ENCODE measurements at places on chromosomes 6 and 20.

- DNase-seq = no peak
These were observed 8.9 kb upstream of the MLN start for GRCh38 chr6:33812669-33813068.

- no peak for DNase-seq
These were observed 14.1 kb downstream of the FKBP5 start for GRCh38 chr6:35674594-35674993.

DNA sequence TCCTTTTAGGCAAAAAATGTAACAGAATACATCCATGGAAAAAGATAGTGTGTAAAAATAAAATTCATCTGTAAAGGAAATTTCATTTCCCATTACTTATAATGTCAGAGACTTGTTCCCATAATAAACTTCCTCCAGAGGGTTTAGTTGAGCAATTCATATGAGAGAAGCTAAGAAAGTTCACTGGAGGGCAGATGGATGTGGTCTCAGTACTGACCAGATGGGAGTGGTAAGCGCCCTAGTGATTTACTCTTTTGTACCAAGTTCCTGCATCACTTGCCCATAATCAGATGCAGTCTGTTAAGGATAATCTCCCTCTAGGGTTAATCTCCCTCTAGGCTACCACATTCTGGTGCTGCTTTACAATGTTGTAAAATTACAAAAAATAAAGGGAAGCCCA lies 61.7 kb downstream of the ESF1 start:
- DNase-seq = no peak

- DNase-seq = no peak
These were observed 106.2 kb upstream of the NRSN1 start for GRCh38 chr6:24019830-24020229.

DNA sequence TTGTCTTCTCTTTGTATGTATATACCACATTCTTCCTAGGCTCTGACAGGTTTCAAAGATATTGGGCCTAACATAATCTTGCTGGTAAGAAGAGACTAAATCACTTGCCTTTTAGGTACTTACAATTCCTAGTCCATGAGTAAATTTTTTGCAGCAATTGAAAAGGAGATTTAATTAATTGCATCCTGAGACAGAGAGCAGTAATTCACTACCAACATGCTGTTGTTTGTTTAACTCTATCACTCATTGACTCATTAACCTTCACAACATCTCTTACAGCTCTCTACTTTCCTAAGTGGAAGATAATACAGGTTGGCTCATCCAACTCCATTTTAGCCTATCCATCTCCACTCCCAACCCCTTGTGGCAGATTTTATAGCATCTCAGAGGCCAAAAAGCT lies 280.4 kb downstream of the ALDH8A1 start:
- no peak for DNase-seq

- DNase-seq = no peak
These were observed 339.0 kb downstream of the TPBG start for GRCh38 chr6:82702574-82702973.

DNA sequence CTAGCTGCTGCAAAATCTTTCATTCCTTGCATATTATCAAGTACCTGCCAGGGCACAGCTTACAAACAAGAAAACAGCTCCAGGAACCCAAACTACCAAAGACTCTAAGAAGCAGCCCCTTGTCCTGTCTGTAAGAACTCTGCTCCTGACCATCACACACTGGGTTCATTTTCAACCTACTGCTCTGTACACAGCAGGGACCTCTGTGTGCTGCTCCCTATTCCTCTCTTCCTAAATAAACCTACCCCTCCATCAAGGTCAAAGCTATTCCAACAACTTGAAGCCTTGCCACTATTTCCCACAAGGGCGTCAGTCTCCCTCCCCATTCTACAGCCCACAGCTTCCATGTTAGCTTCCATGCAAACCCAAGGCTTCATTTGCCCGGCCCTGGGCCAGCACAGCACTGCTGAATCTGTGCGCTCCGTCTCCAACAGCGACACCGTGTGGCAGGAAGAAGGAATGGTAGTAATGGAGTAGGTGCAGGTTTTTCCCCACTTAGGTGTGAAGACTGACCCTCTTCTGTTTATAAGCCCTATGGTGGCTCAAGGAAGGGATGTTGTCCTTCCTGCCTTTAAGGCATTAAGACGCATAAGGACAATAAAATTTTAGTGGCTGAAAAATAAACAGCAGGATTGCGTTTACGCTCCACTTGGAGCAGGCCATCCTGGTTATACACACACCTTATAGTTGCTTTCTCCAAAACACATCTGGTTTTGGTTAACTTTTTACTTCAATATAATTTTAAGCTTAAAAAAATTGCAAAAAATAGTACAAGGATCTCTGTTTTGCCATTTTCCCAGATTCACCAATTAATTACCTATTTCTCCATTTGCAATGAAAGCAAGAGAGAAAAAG lies 115.2 kb upstream of the NXT1 start:
- DNase-seq = no peak

DNA sequence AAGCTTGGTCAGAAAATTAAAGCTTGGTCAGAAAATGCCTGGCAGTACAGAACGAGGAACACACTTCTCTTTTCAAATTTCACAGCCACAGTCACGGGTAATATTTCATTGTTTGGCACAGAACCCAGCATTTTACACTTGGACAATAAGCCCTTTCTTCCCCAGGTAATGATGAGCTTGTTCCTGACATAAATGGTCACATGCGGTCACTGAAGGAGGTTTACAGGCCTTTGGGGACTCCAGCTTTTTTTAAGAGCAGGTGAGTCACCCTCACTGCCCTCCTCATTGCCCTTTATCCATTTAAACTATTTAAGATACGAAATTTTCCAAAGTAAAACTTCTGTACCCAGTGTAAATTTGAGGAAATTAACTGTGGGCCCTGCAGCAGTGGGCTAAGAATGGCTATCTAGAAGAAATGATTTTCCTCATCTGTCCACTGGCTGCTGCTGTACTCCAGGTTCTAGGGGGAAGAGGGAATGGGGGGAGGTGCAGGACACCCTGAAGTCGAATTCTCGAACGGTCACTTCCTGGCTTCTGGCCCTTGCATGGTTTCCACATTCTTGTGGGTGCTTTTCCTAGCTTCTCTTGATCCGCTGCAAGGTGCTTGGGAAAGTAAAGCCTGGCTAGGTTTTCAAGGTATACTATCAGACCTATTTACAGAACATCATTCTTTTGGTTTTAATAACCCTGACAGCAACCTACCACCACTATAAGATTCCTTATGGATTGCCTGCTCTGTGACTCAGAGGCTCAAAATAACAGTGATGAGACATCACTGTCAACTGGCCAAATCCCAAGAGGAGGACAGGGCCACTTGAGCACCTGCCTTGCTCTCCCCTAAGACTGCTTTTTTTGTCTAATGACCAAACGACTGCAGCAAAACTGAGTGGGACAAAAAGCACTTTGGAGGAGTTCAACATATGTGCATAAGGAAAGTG lies 75.8 kb downstream of the PREP start:
- no peak for DNase-seq

- no peak for DNase-seq
These were observed 211.0 kb downstream of the WDR27 start for GRCh38 chr6:169490830-169491229.

DNA sequence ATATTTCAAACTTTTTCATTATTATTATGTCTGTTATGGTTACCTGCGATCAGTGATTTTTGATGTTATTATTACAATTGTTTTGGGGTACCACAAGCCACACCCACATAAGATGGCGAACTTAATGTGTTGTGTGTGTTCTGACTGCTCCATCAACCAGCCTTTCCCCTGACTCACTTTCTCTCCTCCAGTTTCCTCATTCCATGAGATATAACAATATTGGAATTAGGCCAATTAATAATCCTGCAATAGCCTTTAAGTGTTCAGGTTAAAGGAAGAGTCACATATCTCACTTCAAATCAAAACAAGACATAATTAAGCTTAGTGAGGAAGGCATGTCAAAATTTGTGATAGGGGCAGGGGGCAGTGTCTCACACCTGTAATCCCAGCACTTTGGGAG lies 16.3 kb upstream of the POPDC3 start:
- no peak for DNase-seq

- DNase-seq = no peak
These were observed 399.2 kb downstream of the TAF4 start for GRCh38 chr20:61666471-61666832.

DNA sequence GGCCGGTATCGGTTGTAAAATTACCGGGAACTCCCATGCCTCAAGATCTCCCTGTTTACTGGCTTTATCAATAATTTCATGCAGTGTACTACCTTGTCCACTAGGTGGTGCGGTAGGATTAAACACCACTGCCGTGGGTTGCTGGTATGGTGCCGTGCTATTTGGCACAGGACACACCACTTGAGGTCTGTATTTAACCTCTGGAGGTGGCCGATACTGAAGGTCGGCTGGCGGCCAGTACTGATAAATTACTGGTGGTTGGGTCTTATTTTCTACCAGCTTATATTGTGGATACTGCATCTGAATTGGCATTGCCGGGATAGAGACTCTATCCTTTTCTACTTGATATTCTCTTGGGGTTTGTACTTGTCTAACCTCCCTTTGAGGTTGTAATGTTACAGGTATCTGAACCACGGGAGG lies 14.3 kb upstream of the PTCRA start:
- DNase-seq = no peak

DNA sequence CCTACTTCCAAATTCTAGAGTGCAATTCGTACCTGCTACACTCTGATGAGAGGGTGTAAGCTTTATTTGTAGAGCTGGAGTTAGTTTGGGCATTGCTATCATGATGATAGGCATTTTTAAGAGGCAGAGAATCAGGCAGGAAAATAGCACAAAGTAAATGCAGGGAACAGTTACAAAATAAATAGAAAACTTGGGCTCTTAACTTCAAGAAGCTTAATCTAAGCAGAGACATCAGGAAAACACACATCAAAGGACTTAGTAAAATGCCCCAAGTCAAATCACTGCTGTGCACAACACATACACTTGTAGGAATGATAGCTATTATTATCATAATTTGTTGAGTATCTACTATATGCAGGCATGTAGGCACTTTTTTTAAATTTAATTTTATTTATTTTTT lies 381.2 kb downstream of the CD83 start:
- no peak for DNase-seq
